Nephron progenitor cell (in vitro differentiated cells): ENCODE measurements at places on chromosomes 4 and X.

DNA sequence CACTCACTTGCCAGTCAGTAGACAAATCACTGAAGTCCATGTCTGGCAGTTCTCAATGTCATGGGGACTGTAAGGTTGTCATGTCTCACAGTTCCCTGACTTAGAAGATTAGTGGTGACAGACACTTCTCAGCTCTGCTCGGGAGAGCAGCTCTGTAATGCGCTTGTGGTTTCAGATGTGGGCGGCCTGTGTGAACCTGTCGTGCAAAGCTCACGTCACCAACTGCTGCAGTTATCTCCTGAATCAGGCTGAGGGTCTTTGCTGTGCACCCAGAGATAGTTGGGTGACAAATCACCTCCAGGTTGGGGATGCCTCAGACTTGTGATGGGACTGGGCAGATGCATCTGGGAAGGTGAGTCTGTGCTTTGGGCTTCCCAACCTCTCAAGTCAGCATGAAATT, at the start of gene IL9R:
Gene IL9R, plus strand, starts transcription at position 261 of the 400 bp plus-strand sequence. Its CDS starts 64 bp downstream, at position 325.
- no peak for DNase-seq

DNA sequence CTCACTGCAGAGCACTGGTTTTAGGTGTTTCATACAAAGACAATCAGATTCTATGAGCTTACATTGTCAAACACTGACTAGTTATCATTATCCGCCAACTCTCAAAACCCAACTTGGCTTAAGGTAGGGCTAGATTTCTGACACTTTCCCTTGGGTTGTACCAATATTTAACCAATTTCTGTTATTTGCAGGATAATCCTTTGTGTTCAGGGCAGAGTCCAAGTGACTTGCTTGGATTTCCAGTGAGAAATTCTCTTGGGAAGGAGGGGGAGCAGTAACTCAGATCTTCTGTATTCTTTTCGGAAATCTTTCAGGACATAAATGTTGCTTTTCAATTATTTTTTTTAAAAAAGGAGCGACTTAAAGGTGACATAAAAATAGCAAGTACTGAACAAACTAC, 23.1 kb downstream of the DGKK start:
- DNase-seq: no peak

- no peak for DNase-seq
These were observed 645 bp upstream of the OPHN1 start for GRCh38 chrX:68433981-68434299.

GRCh38 chr4:65391814-65392213, 278.5 kb downstream of the EPHA5 start:
- no peak for DNase-seq

- no peak for DNase-seq
These were observed 177.1 kb upstream of the MID1 start for GRCh38 chrX:10797466-10797865.

GRCh38 chr4:141254326-141254725, 33.6 kb downstream of the ZNF330 start:
- DNase-seq: no peak

GRCh38 chrX:13821738-13822137, 4.8 kb upstream of the GPM6B start:
- no peak for DNase-seq

- DNase-seq: no peak
These were observed 52.2 kb downstream of the AFAP1 start for GRCh38 chr4:7887436-7887835.

DNA sequence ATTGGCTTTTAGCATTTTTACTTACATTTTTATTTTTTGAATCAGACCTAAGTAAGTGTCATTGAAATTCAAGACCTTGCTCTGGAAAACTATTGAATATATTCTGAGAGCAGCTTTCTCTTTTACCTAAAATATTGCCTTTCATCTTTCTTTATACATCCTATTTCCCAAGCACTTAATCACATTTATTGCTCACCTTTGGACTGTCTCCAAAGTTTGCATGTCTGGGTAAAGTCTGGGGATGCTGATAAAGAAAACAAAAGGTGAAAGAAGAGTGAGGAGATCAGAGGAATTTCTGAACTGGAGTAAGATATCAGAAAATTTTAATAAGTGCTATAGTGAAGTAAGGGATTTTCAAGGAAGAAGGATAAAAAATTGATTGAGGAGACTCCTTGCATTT, 308.5 kb upstream of the AADAT start:
- DNase-seq: no peak

DNA sequence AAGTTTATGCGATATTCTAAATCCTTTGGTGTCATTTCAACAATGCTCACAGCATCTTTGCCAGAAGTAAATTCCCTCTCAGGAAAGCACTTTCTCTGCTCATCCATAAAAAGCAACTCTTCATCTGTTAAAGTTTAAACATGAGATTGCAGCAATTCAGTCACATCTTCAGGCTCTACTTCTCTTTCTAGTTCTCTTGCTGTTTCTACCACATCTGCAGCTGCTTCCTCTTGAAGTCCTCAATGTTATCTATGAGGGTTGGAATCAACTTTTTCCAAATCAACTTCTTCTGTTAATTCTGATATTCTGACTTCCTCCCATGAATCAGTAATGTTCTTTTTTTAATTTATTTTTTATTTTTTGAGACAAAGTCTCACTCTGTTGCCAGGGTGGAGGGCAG, 100.9 kb downstream of the LCORL start:
- DNase-seq: no peak

DNA sequence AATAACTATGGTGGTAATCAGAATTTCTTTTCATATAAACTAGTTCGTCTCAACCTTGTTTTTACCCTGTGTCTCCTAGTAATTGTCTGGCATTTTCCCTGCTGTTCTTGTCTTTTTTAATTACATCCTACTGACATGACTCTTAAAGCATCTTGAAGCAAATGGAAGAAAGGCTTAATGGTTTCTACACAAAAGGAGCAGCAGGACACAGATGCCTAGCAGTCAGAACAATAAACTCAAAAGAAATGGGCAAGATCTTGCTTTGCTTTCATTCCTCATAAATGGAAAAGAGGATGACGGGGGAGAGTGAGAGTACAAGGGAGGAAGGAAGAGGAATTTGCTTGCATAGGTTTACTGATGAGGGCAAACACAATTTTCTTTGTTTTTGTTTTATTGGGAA, 293.2 kb upstream of the EMCN start:
- DNase-seq: no peak

DNA sequence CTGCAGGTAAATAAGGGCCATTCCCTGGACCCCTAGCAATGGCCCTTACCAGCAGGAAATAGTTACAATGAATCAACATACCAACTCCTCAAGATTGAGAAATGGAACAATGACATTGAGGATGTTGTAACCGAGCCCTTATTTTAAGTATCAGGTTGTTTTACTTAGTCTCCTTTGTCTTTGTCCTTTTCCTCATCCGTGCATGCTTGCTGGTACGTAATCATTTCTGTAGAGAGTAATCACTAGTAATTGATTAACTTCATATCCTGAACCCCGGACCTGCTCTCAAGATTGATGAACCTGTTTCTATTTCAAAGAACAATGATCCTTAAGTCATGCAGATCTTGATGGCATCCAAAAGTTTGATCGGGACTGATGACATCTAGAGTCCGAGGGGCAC, 98.6 kb upstream of the LANCL3 start:
- no peak for DNase-seq

DNA sequence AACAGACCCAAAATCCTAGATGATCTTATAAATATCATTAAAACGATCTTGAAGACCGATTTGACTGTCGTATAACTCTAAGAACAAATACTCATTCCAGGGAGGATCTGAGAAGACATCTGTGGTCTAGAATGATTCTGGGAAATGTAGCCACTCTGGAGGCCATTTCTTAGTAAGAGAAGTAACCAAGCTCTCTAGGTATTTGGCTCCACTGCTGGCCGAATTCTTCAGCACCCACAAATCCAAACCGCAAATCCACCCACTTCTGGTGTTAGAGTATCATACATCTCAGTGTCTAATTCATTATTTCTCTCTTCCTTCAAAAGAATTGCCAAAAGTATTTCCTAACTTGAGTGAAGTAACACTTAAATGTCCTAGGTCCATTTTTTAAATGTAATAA, 23.9 kb downstream of the KLHL5 start:
- no peak for DNase-seq

DNA sequence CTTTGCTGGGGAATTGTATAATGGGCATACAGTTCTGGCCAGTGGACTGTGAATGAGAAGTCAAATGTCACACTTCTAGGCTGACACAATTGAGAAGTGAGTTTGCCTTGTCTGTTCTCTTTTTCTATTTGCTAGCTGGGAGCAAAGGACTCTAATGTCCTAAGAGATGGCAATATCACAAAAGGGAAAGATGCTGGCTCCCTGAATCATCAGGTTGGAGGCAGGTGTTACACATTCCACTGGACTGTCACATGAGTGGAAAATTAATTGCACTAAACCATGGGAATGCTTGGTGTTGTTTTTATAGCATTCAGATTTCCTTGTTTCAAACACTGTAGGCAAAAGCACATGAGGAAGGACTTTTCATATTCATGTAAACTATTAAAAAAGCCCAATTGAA, 388.3 kb downstream of the ADAM29 start:
- DNase-seq: no peak
